ENCODE measurements at places on chromosomes 11 and 22.

DNA sequence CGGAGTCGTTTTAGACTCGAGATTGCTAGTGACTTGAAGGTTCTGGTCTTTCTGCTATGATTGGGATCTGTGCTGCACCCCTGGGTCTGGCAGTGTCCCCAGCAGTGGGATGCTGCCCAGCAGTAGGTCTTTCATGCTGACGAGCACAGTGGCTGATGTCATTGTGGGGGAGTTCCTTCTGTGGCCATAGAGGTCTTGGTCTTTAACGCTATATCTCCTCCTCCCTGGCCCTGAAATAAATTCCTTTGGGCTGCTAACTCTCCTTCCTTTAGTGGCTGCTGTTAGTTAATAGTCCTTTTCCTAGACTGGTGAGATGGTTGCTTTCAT lies 136.3 kb downstream of the TEAD1 start:
- peak; percentile 77 for DNase-seq

GRCh38 chr11:1171985-1172728 lies 14.4 kb downstream of the MUC5AC start:
- no peak for DNase-seq

DNA sequence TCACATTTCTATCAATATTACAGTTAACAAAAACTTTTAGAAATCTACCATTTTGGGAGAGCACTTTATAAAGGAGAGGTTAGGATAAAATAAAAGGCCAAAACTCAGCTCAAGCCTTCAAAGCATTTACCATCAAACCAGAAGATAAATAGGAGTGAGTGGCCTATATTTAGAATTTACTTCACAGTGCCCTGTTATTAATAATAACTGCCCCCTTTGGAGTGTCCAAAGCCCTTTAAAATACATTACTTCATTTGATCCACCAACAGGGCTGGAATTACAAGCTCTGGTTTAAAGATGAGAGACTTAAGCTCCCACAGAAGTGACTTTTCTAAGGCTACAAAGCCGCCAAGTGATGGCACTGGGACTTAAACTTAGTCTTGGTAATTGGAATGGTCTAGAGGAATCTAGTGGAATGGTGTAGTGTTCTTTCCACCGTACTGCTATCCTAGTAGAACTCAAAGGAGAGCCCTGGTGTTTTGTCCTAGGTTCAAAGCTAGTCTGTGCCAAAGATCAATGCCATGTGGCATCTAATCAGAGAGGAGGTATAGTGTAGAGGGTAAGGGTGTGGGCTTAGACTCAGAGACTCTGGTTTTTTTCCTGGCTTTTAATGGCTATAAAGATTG lies 21.2 kb upstream of the MTMR3 start:
- no peak for DNase-seq

GRCh38 chr22:38132136-38132535 lies 21.7 kb upstream of the BAIAP2L2 start:
- no peak for DNase-seq

GRCh38 chr22:25352294-25352680 lies 132.8 kb downstream of the CRYBB2 start:
- no peak for DNase-seq

DNA sequence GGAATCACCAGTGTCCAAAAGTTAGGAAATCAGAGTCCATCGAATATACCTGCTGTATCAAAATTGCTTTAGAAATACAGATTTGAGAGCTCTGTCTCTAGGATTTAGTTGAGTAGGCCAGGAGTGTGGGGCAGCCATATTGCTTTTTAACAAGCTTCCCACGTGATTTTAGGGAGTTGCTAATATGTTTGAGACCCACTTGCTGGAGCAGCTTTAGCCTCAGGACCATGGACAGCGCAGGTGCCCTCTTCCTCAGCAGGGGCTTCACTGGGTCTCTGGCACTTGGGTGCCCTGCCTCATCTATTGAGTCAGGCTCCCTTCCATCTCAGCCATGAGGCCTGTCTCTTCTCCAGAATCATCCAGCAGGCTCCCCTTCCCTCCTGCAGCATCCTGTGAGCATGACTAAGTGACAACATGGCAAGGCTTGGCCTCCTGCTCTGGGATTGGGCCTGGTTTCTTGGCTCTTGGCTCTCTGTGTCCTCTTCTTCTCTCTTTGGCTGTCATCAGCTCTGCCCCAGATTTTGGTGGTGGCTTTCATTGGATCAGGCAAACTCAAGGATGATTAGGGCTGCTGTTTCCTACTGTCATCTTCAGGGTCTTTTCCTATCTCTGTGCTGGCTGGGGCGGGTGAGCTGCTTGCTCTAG lies 70.0 kb downstream of the SGSM1 start:
- DNase-seq: peak; percentile 11

DNA sequence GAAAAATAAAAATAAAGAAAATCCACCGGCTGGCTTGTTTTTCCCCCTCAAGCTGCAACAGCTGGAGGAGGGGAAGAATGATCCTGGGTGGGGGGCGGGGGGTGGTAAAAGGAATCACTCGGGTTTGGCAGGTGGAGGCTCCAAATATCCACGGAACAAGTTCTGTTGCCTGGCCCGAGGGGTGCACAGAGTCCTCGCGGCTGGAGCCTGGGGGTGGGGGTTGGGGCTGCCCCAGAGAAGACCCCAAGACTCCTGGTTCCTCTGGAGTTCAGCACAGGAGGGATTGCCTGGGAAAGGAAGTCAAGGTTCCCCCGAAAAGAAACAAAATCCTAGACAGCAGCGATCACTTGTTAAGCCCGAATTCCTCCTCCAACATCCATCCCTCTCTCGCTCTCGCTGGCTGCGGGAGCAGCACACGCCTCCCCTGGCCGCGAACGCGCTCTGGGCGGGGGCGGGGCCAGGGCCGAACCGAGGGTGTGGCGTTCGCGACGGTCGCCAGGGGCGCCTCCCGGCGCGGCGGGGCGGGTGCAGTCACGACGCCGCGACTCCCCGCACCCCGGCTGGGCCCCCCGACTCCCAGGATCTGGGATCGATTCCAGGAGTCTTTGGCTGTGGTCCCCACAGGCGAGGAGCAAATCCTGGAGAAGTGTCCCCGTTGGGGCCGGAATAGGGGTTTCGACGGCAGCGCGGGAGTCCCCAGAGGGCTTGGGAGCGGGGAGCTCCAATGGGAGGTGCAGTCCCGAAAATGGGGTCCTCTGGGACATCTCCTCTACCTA lies at the start of gene KCNA4:
TSS of gene KCNA4 (minus strand) at position 443 of the 776 bp plus-strand sequence. CDS start 4,352 bp downstream, outside the sequence.
- DNase-seq: peak; percentile 3

DNA sequence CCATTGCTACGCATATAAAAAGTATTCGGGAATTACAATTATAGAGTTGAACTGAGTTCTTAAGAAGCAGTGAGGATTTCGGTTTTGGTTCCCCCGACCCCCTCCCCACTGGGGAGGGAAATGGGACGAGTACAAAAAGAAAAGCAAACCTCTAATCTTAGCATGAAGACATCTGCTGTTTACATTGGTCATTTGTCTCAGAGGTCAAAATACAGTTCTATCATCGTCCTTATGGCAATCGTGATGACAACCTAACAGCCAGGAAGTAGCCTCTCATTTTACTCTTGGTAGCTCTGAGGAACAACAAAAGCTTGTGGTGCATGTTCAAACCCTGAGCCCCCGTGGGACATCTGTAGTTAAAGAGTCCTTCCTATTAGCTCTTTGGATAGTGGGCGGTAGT lies 3.2 kb upstream of the PRSS23 start:
- DNase-seq: no peak

DNA sequence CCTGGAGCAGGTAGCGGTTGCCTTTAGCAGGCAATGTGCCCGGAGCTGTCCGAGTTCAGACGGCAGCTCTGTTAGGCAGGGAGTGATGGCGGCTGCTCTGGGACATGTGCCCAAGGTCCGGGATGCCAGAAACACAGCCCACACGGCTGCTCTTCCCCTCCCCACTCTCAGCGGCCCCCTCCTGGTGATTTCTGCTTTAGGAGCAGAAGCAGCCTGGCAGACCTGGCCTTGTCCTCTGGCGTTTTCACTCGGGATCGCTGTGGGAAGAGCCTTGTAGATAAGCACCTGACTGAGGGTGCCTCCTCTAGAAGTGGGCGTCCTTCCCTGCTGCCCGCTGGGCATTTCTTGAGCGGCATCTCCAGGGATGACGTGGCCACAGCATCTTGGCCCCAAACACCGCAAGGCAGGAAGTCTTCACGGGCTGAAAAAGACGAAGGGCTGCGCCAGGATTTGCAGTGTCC lies 392.2 kb downstream of the TBC1D22A start:
- DNase-seq: peak; percentile 31

DNA sequence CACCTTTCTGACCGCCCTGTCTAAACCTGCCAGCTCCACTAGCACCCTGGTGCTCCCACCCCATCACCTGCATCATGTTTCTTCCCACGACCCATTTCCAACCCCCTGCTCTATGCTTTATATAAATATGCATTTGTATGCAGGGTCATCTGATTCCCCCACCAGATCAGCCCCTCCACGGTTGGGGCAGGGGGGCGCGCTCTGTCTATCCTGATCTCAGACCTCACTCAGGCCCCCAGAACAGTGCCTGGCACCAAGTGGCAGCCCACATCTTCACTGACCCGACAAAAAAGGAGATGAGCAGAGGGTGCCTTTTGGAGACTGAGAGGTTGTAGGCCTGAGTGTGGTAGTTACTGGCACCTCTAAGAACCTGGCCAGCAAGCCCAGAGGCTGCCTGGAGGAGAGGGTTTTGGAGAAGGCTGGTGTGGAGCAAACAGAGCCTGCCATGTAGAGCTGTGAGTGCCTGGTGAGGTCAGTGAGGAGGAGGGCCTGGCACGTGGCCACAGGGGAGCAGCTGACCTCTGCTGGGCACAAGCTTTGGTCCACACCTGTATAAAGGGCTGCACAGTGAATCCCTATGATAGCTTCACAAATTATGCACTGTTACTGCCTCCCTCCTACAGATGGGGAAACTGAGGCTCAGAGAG lies 86.3 kb upstream of the RTL6 start:
- no peak for DNase-seq

- DNase-seq: peak; percentile 6
Observed at GRCh38 chr11:24496386-24496735, 492 bp upstream of the LUZP2 start.

DNA sequence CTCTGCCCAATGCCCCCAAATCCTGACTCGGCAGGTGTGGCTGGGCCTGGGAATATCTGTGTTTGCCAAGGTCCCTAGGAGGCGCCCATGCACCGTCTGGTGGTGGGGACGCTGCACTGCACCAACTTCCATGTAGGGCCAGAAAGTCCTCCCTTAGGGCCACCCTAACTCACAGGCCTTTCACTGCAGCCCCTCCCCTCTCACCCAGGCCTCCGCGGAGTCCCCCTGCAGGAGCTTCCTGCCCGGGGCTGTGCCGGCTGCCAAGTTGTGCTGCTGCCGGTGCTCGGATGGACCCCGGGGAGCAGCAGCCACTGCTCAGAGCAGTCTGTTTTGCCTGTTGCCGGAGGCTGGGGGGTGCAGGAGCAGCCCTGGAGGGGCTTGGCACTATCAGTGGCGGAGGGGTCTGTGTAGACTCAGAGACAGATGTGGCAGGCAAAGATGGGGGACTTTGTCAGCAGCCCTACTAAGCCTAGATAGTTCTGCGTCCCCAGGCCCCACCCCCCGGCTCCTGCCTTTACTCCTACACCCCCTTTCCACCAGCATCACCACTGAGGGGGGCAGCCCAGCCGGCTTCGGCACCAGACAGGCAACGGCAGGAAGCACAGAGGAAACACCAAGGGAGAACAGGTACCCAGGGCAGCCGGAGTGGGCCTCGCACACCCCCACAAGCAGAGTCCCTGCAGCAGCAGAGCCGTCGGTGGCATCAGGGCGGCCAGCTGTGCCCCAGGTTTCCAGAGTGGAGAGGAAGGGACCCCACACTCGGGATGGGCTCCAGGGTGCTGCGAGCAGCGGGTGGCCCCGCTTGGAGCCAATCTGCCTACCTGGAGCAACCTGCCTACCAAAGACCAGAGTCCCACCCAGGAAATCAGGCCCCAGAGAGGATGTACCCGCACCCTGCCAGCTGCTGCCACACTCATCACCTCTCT lies 124.3 kb downstream of the TRIM29 start:
- peak; percentile 39 for DNase-seq

- DNase-seq: no peak
Observed at GRCh38 chr11:92784331-92784730, 185.1 kb upstream of the MTNR1B start.

DNA sequence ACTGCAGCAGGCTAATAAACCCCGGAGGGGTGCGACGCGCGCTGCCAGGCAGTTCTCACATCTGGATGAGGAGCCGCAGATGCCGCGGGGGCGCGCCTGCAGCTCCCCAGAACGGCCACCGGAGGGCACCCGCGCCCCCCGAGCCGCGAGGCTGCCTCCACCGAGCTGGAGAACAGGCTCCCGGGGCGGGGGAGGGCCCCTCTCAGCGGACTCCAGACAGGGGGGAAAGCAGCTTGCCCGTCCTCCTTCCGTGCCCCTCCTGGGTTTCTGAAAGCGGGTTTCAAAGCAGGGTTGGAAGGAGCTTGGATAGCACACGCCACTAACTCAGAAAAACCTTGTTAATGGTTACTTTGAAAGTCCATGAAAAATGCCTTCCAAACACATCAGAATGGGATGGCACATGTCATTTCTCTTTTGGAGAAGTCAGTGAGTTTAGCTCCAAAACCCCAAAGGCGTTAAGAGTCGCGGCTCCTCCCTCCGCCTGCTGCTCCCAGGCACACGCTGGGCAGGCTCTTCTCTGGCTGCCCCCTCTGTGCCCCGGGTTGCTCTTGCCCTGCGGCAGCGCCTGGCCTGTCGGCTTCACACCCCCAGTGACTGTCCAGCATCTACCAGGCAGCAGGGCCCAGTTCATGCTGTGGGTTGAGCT lies 317.8 kb downstream of the NTM start:
- DNase-seq: peak; percentile 48

DNA sequence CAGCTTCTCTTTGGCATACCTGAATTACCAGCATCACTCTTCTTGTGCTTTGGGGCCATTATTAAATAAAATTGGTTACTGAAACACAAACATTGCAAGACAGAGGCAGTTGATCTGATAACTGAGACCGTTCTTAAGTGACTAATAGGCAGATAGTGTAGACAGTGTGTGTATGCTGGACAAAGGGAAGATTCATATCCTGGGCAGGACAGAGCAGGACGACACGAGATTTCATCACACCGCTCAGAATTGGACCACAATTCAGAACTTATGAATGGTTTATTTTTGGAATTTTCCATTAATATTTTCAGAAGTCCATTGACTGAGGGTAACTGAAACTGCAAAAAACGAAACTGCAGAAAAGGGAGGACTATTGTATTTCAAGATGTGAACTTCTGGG lies 68.6 kb downstream of the LDLRAD3 start:
- peak; percentile 77 for DNase-seq

DNA sequence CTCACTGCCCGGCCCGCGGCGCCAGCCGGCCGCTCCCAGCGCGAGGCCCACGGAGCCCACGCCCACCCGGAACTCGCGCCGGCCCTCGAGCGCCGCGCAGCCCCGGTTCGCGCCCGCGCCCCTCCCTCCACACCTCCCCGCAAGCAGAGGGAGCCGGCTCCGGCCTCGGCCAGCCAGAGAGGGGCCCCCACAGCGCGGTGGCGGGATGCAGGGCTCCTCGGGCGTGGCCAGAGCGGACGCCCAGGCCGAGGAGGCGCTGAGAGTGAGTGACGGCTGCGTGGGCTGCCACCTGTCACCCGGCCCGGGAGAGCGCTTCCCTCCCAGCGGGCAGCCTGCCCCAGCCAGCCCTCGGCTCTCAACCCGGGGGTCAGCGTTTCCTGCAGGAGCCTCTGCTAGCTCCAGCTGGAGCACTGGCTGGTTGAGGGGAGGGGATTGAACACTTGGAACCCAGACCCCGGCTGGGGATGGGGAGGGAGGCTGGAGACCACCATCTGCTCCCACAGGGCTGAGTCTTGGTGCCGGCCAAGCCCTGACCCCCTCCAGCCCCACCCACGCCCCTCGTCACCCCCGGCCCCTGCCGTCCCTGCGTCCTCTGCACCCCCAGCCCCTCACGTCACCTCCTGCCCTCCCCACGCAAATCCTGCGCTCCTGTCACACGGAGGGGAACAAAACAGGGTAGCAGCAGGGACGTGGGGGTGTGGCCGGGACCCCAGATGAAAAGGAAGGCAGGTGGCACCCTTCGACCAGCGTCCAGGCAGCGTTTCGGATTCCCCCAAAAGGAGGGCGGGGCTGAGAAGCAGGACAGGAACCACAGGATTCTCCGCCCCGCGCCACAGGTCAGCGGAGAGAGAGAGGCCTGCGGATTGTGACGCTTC lies 157.0 kb downstream of the BRD1 start:
- DNase-seq: no peak
